ENCODE measurements at places on chromosomes 3 and 15. TPM values are rescaled to one million over a fixed set of nuclear protein-coding genes. Genes with fewer than 3 reads are reported as not detected.

CACNA2D3 gene
- polyA plus RNA-seq = 6.2 TPM

TMC3 gene
- not detected for polyA plus RNA-seq

CYP11A1 gene
- 1.3 TPM for polyA plus RNA-seq

MYO5C gene
- polyA plus RNA-seq = 4.4 TPM

DUOXA1 gene
- not detected for polyA plus RNA-seq

Data from Purkinje cell (primary cell).